ENCODE measurements at places on chromosomes 3 and 15.

- no peak for DNase-seq
Observed at GRCh38 chr3:29468187-29468586, 187.3 kb downstream of the RBMS3 start.

DNA sequence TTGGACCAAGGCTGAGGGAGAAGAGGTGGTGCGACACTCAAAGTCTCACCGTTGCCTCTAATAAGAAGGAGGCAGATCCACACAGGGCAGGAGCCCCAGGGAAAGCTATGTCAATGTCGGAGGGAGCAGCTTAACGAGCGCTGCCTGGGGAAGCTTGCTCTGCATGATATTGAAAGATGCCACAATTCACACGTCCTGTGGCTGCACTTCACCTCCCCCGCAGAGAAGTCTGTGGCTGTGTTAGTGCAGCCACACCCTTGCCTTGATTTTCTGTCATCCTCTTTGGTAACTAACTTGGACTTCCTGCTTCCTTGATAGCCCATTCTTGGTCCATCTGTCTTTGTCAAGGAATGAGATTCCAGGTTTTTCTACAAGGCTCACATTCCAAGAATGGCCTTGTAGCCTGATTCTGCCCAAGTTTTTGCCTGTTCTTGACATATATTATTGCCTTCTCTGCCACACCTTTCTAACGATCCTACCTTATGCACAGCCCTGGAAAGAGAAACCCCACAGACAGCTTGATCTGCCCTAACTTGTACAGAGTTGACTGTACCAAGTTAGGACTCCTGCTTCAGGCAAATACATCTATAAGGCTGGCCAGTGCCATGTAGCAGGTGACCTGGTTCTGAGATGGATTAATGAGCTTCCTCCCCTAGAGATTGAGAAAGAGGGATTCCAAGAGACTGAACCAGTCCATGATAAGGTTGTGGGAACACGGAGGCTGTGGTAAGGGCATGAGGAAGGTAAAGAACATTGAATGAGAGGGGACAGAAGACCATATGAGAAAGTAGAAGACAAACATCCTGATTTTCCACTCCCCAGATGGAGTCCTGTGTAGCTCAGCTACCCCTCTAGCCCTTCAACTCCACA lies 153.0 kb upstream of the WNT5A start:
- no peak for DNase-seq

DNA sequence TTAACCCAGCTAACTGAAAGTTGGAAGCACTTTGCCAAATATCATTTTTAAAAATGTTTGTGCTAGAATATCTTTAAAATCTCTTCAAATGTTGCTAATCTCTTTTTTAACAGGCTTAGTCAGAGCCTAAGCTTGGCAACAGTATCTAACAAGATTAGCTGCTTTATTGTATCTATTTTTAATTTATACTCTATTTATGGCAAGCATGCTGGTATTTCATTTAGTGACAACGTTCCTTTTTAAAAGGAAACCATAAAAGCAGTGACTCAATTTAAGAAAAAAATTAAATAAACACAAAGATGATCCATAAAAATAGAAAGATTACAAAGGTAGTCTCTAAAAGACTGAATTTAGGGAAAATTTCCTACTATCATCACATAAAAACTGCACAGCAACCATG lies 40.5 kb downstream of the SLC12A6 start:
- DNase-seq, result no peak

DNA sequence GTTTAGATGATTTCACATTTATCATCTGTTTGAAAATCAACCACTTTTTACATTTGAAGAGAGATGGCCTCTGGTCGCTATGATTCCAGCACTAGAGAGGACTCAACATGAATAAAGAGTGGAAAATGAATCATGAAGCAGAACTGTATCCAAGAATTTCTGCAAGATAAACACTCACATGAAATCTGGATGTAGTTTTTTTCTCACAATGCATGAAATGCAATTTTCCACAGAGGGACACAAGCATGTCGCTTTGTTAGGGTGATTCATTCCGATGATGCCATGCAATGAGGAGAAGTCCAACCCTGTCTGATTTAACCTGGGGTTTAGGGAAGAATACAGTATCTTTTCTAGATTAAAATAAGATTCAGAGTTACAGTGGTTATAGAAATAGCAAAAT lies 50.4 kb upstream of the ADCY5 start:
- DNase-seq, result no peak

- no peak for DNase-seq
Observed at GRCh38 chr3:186994000-186994955, 64.0 kb downstream of the ST6GAL1 start.

GRCh38 chr15:74229686-74230085 lies 6.4 kb upstream of the CCDC33 start:
- no peak for DNase-seq

GRCh38 chr3:95615592-95616310 lies 1198.6 kb upstream of the EPHA6 start:
- DNase-seq, result no peak

DNA sequence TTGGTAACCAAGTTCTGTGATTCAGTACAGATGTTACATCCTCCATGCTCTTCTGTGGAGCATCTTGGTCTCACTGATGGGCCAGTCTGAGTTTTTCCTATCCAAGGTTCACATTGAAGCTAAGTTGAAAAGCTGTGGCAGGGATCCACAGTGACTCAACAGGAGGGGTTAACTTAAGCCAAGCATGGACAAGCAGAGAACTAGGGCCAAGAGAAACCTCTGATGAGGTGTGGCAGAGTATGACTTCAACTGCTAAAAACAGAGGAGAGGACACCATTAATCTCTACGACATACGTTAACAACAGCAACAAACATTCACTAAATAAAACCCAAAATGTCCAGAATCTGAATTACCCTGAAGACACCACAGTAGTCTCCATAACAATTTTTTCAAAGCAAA lies 268.1 kb upstream of the UBE2E2 start:
- DNase-seq, result no peak

- no peak for DNase-seq
Observed at GRCh38 chr15:55916666-55917409, 76.6 kb downstream of the NEDD4 start.

- DNase-seq, result peak; percentile 78
Observed at GRCh38 chr3:52934630-52935530, 37.5 kb upstream of the STIMATE start.

DNA sequence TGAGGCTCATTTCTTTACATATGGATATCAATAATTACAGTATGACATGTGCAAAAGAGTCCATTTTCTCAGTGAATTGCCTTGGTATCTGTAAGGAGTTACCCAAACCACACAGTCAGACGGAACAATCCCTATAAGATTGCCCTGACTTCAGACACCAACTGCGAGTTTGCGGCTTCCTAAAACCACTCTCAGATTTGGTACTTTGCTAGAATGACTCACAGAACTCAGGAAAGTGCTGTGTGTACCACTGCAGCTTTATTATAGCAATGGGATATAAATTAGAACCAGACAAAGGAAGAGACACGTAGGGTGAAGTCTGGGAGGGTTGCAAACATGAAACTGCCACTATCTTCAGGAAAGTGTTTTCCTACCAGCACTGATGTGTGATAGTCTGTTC lies 45.8 kb upstream of the ATP13A3 start:
- DNase-seq, result no peak

GRCh38 chr3:114800272-114801031 lies 346.6 kb downstream of the ZBTB20 start:
- DNase-seq, result no peak

DNA sequence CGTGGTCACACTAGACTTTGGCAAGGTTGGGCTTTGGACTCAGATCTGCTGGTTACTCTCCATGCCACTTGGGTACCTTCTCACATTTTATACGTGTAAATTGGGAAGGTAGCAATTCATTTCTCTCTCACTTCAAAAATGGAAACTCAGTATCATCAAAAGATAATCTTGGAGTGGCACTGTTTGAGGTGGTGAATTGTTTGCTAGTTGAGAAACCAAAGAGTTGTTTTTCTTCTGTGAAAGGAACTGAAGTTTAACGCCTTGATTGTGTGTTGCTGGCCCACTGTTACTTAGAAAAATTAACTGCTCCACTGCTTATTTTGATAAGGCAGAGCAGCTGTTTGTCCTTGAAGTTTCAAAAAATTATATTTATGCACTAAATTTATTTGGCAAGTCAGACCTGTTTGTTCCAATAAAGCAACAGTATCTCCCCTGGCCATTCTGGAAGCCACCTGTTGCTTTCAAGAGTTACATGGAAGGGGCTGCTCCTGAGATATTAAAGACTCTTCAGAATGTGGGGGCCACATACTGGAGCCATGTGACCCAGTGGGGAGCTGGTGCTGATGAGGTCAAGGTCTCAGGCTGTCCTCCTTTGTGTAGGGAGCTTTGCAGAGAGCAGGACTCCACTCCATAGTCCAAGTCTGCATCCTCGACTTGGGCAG lies 16.2 kb downstream of the PLCL2 start:
- no peak for DNase-seq

- DNase-seq, result no peak
Observed at GRCh38 chr3:190424108-190424477, 25.6 kb downstream of the TMEM207 start.

- DNase-seq, result no peak
Observed at GRCh38 chr3:56839784-56840715, 38.3 kb upstream of the ARHGEF3 start.

GRCh38 chr15:81092559-81092902 lies 41.5 kb upstream of the CFAP161 start:
- peak; percentile 53 for DNase-seq

- DNase-seq, result no peak
Observed at GRCh38 chr15:74643665-74644204, 28.1 kb downstream of the CLK3 start.

- DNase-seq, result no peak
Observed at GRCh38 chr3:58141766-58142345, 68.9 kb downstream of the DNASE1L3 start.

DNA sequence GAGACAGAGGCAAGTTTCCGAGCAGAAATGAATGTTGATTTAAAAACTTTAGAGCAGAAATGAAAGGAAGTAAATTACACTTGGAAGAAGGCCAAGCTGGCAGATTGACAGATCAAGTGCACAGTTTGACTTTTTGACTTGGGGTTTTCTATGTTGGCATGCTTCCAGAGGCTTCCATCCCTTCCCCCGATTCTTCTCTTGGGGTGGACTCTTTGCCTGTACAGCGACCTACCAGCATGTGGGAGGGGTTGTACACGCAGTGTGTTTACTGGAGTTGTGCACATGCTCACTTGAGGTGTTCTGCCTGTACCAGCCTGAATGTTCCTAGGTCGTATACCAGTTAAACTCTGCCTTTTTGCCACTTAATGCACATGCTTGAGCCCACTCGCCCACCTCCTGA lies 701.5 kb upstream of the GBE1 start:
- DNase-seq, result peak; percentile 14

DNA sequence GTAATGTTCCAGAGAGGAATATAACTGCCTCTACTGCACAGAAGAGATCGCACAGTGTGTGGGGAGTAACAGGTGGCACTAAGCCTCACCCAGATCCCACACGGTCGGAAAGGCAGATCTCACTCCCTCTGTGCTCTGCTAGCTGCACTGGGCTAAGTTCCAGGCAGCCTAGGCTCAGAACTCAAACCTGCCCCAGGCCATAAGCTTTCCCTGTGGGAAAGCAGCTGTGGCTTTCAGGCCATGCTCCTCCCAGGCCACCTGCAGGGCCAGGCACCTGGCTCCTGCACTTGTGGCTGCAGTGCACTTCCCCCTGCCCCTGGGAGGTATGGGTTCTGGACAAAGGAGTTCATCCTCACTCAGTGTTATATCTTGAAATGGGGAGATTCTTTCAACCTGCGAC lies 27.5 kb downstream of the PCCB start:
- DNase-seq, result no peak

DNA sequence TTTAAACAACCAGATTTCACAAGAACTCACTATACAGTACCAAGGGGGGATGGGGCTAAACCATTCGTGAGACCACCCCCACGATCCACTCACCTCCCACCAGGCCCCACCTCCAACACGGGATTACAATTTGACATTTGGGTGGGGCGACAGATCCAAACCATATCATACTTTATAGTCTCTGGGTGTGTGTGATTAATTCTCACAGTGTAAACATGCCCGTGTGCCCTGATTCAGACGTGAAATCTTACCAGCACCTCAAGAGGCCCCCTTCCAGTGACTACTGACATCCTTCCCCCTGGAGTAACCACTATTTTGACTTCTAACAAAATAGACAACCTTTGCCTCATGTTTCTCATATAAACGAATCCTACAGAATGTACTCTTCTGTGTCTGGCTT lies 5.0 kb upstream of the PDIA5 start:
- DNase-seq, result no peak

DNA sequence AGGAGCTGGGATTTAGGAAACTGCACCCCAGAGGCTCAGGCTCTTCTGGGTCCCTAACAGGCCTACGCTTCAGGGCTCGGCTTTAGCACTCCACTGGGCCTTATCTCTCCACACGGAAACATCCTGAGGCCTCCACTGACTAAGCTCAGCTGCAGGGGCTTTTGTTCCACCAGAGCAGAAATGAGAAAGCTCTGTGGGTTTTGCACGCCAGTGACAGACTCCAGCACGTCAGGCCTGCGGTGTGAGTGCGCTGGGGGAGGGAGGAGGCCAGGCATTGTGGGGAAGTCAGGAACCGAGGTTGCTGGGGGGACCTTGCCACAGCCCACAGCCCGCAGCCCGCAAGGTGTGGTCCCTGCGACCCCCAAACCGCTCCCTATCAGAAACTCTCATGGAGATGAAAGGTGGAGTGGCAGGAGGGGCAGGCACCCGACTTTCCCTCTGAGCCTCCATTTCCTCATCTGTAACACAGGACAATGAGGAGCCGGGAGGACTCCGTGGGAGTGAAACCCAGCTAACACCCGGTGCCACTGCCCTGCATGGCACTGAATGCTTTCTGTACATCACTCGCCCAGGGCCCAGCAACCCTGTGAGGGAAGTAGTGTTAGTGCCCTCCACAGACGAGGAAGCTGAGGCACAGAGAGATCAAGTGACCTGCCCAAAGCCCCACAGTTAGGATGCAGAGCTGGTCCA lies 106.5 kb downstream of the TPRA1 start:
- DNase-seq, result peak; percentile 90

DNA sequence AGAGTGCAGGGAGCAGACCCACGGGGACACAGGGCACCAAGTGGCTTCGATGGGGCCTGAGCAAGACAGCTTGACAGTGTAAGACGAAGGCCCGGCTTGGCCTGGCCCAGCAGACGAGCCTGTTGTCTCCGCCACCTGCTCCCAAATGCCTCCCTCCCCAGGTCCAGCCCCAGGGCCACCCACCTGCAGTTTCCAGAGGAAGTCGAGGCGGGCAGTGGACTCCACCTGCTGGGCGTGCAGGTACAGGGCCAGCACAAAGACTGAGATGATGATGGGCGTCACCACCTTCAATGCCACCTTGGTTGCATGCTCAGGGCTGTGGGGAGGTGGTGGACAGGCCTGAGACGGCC lies 94.1 kb downstream of the SEC22A start:
- DNase-seq, result no peak

- DNase-seq, result no peak
Observed at GRCh38 chr15:70593795-70594194, 169.6 kb downstream of the UACA start.

GRCh38 chr3:190972840-190973270 lies 110.4 kb upstream of the GMNC start:
- DNase-seq, result no peak

DNA sequence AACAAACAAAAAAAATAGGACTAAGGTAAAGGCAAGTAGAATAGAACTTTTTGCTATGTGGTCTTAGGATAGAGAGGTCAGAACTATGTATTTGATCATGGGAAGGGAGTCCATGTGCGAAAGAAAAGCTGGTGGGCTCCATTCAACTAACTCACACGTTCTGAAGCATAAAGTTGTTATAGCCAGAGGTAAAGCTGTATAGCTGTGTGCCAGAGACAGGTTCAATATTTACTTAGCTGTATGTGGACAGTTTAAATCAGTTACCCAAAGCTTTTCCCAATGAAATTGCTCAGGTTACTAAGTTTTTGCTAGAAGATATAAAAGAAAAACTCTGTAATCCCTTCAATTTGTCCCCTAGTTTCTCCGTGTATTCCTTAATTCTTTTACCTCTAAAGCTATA lies 37.8 kb downstream of the ADGRG7 start:
- no peak for DNase-seq
